DMS53 (cell line): ENCODE measurements at places on chromosomes 7 and 10.

DNA sequence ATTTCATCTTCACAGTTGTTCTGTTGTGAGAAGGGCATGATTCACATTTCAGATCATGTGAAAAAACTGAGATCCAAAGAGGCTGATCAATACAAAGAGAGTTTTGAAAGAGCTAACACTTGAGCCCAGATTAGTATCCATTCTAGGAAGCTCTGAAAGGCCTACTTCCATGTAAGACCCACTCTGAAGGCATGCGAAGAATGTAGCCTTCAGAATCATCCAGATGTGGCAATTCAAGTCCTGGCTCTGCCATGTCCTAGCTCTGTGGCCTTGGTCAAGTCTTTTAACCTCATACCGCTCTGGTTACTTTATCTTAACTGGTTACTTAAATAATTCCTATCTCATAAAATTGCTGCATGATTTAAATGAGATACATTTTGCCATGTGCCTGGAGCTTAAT is 111.1 kb downstream of the FZD1 start:
- no peak for DNase-seq

GRCh38 chr7:98341106-98341505 is 59.6 kb downstream of the BRI3 start:
- DNase-seq: no peak

- DNase-seq: no peak
Measured at GRCh38 chr7:24227603-24228359, 56.2 kb upstream of the NPY start.

DNA sequence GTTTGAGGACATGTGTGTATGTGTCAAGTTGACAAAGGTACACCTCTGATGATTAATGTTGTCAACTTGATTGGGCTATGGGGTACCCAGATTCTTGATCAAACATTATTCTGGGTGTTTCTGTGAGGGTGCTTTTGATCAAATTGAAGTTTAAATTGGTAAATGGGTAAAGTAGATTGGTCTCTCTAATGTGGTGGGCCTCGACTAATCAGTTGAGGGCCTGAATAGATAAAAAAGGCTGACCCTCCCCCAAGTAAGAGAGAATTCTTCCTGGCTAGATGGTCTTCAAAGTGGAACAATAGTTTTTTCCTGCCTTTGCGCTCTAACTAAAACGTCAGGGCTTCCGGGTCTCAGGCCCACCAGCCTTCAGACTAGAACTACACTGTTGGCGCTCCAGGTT is 309.9 kb upstream of the MGMT start:
- DNase-seq: no peak

DNA sequence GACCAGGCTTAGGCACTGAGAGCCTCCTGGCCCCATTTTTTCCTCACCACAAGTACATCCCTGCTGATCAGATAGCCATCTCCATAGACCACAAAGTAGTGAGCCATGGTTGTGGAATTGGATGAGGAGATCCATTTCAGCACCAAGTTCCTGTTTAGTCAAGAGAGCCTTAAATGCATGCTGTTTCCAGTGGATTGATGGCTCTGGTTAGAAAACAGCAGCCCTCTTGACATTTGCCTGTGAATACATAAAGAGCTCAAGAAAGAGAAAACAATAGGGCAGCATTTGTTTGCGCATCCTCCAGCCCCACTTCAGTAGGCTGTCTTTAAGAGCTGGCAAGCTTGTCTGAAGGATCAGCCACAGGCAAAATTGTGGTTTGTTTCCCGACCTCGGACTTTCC is 251.2 kb downstream of the POU6F2 start:
- peak; percentile 61 for DNase-seq

GRCh38 chr10:72470666-72471065 is 115.9 kb upstream of the DNAJB12 start:
- DNase-seq: no peak

- no peak for DNase-seq
Measured at GRCh38 chr10:14667280-14667679, 107.4 kb downstream of the FAM107B start.

DNA sequence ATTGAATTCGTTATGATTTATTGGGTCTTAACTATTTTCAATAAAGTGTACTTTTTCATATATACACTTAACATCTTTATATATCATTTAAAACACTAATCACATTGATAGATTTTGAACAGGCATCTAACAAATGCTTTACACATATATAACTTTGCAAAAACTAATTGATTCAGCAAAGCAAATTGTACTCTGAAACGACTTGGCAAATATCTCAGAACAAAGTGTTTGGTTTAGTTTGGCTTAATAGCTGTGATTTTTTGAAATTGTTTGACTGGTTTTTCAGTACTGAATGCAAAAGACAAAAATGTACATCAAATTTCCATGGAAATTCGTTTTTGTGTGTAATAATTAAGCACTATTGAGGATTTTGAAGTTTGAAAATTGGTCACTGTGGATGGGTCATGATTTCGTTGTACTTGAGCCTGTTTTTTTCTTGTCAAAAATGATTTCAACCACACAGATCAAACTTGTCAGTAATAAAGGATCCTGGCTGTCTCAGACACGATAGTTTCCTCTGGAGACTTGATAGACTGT is 125.3 kb upstream of the SLC25A13 start:
- no peak for DNase-seq

- no peak for DNase-seq
Measured at GRCh38 chr10:10293481-10293951, 724.2 kb upstream of the CELF2 start.
